Activated CD8-positive, alpha-beta memory T cell treated with anti-CD3 and anti-CD28 coated beads, Interleukin-2, amount 50 U/mL, for 4 hours (primary cell): ENCODE measurements at places on chromosomes 6 and 20.
A peak's percentile ranks its signal among the peaks of the same experiment; 100 is the strongest.

- DNase-seq: no peak
Measured at GRCh38 chr20:10423735-10424134, 10.3 kb downstream of the MKKS start.

- no peak for DNase-seq
Measured at GRCh38 chr6:24099181-24099580, 26.8 kb upstream of the NRSN1 start.

DNA sequence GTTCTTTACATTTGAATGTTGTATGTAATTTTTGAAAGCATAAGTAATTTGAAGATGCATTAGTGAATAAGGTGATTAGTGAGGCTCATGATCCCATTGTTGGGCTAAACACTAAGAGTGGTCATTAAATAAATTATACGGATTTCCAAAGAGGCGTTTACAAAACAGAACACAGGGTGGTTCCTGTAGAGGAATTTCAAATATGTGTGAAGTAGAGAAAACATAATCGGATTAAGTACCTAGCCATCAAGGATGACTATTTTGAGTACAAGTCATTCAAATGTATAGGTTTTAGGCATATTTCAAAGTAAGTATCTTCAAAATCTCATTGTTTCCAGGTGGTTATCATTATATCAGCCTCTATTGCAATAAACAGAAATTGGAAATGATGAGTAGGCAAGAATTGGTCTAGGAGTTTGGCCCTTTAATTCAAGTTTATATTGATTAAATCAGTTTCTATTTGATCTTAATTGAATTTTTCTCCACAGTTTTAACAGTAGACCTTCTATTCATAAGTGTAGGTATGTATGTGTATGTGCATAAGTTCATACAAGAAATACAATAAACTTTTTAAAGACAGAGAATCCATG lies 94.8 kb downstream of the MYLK4 start:
- no peak for DNase-seq

GRCh38 chr6:16576451-16577368 lies 184.6 kb downstream of the ATXN1 start:
- DNase-seq: no peak

DNA sequence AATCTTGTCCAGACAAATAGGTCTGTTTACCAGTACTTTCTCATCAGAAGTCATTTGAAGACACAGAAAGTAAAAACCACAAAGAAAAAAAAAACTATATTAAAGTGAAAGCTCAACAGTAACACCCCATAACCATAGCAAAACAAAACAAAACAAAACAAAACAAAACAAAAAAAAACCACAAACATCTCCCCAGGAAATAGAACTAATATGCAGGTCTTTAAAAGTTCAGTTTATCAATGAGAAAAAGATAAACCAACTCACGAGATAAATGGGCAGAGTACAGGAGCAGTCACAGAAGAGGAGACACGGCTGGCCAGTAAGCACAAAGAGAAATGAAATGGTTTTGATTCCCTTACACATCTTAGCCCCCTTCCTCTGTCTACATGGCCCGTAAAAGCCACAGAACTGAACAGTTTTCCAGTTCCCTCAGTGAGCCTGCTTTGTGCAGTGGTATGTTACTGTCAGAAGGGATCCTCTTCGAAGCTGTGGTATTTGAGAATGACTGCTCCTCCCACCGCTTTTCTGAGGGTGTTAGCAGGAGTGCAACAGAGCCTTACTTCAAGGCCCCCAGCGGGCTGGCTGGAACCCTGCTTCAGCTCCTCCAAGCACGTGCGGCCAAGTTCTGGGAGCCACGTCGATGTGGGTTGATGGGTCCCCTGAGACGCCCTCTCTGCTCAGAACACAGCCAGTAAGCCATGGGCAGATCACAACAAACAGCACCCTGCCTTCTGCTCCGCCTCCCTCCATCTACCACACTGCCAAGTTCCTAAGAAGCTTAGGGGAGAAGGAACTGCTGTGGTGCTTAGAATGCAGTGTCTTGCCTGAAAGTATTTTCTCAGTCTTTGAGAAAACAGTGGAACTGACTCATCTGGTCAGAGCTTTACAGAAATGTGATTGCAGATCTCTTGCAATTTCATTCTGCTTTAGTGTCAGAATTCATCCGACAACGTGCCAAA lies 14.0 kb downstream of the UST start:
- peak; percentile 31 for DNase-seq

- DNase-seq: no peak
Measured at GRCh38 chr20:15039088-15039752, 701.8 kb upstream of the FLRT3 start.

DNA sequence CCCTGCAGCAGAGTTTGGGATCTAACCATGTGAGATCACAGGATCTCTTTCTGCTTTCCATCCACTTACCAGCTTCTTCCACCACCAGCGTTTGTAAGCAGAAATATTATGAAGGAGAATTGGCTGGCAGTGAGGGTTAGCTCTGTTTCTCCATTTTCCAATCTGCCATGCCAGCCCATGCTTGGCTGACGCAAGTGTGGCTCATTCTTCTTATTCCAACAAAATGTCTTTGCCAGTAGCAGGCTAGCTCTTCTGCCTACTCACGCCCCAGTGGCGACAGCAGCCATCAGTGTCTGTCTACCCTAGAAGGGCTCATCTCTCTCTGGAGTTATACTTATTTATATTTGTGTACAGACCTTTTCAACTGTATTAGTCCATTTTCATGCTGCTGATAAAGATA lies 286.2 kb downstream of the FARS2 start:
- DNase-seq: no peak

GRCh38 chr6:113859349-113860180 lies 2.4 kb downstream of the MARCKS start:
- DNase-seq: no peak

DNA sequence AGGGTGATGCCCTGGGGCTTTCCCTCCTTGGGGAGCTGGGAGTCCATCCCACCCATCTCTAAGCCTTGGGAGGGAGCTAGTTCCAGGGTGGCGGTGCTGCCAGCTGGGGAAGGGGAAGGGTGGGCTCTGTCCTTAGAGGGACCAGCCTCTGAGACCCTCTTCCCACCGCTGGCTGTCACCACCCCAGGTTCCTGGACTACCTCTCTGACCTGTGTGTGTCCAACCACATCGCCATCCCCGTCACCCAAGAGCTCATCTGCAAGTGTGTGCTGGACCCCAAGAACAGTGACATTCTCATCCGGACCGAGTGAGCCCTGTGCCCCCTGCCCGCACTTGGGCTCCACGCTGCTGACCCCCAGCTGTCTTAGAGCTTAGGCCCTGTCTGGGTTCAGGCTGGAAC lies 43.2 kb downstream of the UQCC2 start:
- no peak for DNase-seq

- no peak for DNase-seq
Measured at GRCh38 chr20:57546956-57547649, 13.8 kb upstream of the PCK1 start.

- DNase-seq: no peak
Measured at GRCh38 chr6:147841547-147842148, 333.2 kb downstream of the SAMD5 start.

DNA sequence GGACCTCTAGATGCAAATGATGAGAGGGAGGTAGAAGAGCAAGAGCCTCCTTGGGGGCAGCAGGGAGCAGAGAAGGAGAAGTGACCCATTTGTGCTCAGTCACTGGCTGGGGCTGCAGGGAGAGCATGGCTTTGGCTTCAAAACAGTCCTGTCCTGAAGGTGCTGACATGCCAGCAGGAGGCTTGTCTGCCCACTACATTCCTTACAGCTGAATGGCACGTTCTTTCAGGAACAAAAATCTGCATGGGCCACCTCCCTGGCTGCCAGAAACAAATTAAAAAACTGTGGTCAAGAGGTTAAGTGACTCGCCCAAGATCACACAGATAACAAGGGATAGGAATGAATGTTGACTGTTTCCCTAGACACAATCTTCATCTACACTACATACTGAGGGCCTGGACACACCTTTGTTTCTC lies 188.8 kb downstream of the HIVEP2 start:
- no peak for DNase-seq

GRCh38 chr6:60643870-60644269 lies 1642.2 kb downstream of the KHDRBS2 start:
- no peak for DNase-seq

- no peak for DNase-seq
Measured at GRCh38 chr6:132995432-132995831, 181.1 kb downstream of the RPS12 start.

- no peak for DNase-seq
Measured at GRCh38 chr6:23305325-23305943, 736.1 kb downstream of the HDGFL1 start.

DNA sequence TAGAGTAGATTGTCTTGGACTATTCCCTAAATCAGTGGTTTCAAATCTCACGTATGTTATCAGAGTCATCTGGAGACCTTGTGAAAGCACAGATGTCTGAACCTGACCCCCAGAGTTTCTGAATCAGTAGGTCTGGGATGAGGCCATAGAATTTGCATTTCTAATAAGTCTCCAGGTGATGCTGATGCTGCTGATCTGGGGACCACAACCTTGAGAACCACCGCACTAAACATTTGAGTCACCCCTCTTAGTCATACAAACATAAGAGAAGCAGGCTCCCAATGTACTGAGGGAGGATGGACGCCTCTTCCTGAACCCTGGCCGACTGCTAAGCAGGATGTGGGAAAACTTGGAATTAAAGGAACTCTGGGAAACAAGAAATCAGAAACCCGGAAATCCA lies 187.8 kb upstream of the PRDM1 start:
- no peak for DNase-seq

GRCh38 chr6:25637211-25637610 lies 14.8 kb upstream of the SCGN start:
- no peak for DNase-seq

GRCh38 chr6:104460738-104461483 lies 398.8 kb downstream of the HACE1 start:
- no peak for DNase-seq

DNA sequence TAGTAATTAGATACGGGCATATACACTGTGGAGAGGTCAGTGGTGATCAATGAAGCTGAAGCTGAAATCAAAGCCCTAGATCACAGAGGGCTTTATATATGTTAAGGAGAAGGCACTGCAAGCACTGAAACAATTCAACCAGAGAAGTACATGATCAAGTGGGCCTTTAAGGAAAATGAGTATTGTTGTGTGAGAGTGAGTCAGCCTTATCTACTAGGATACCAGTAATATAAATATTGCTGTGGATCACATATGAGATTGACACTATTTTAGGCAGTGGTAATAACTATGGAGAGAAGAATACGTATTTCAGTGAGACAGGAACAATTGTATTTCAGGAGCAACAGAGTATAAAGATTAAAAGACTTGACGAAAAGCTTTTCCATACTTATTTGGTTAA lies 1172.2 kb upstream of the GJE1 start:
- DNase-seq: no peak

DNA sequence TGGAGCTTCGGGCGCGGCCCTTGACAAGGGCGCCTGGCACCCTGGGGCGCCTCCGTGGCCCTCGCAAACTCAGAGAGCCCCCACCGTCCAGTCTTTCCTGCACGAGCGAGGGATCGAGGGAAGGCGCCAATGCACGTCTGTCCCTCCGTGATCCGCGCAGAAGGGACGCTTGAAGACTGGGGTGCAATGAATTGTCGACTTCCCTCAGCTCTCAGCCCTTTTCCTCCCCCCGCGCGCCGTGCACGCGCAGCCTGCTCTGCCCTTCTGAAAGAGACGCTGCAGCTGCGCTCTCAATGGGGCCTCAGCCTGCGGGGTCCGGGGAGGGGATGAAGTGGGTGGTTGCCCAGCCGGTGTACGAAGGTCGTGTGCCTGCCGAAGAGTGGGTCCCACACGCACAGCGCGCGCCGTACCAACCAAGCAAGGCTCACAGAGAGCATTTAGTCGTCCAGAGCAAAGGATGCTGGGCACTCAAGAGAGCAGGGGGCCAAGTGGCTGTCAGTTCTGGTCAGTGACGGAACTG lies 5.5 kb upstream of the SOX4 start:
- peak; percentile 22 for DNase-seq

DNA sequence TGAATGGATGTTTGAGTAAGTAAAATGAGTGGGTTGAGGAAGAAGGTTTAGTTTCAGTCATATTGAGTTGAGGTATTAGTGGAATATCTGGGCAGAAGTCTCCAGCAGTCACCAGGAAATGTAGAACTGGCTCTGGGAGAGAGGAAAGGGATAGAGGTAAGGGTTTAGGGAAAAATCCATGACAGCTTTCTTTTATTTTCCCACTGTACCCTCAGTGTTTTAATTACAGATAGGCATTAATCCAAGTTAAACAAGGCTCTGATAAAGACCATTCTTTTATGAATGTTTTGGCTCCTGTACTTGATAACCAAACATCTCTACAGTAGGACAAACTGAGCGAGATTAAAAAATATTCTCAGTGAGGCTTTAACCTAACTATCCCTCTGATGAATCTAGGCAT lies 318.4 kb upstream of the SYNCRIP start:
- no peak for DNase-seq

DNA sequence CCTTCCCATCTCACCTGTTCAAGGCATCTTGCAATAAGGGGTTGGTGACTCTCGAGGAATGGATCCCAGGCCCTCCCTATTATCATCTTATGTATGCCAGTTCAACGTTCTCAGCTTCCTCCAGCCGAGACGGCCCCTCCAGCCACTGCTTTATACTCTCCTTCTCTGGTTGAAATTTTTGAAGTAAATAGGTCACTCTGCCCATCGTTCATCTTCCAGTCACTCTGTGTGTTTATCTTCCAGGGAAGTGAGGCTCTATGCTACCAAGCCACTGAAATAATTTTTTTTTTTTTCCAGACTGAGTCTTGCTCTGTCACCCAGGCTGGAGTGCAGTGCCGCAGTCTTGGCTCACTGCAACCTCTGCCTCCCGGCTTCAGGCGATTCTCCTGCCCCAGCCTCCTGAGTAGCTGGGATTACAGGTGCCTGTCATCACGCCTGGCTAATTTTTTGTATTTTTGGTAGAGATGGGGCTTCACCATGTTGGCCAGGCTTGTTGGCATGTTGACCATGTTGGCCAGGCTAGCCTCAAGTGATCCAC lies 17.0 kb downstream of the PTPN1 start:
- no peak for DNase-seq

DNA sequence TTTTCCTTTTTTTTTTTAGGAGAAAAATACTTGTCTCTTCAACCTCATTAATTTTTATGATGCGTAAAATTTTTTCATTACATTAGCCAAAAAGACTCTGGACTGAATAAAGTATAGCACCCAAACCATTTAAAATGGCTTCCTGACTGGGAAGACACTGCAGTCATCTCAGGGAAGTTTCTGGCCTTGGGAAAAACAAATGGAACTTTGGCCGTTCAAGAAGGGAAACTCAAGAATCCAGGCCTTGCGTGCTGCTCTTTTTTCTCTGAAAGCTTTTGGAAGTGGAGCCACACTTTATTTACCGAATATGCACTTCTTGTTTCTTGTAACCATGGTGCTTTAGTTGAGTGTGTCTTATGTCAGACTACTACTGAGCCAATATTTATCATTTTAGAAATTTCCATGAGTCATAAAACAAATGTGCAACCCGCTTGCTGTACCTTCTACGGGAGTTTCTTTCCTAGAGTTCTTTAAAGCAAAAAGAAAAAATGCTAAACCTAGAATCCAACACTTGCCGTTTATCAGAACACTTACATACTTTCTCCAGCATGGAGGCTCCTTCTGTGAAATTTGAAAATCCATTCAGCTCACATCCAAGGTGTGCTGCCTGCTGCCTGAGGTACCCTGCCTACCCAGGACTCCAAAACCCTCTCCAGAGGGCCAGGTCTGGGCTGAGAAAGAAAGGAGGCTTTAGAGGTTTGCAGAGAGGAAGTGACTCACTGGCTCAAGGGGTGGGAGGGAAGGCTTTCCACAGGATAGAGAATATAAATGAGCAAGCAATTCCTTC lies 11.5 kb upstream of the DSTN start:
- no peak for DNase-seq
